Stimulated activated naive CD8-positive, alpha-beta T cell treated with anti-CD3 and anti-CD28 coated beads, Interleukin-15, amount 100 ng/mL, for 72 hours (primary cell): ENCODE measurements at places on chromosomes 6 and 20.

DNA sequence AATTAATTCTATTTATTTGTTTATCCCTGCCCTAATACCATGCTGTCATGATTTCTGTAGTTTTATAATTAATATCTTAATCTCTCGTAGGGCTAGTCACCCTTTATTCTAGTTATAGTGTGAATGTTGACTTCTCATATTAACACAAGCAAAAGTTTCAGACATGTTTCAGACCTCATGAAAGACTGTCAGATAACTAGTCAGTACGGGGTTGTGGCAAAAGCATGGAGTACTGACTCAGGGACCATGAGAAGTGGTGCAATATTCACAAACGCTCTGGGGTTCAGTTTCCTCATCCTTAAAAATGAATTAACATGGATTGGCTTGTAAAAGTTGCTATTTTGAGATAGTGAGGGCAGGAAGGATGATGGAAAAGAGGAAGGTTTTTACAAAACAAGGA is 148.9 kb downstream of the TMEM200A start:
- no peak for DNase-seq

- DNase-seq = no peak
Observed at GRCh38 chr6:62714112-62714511, 428.1 kb upstream of the KHDRBS2 start.

DNA sequence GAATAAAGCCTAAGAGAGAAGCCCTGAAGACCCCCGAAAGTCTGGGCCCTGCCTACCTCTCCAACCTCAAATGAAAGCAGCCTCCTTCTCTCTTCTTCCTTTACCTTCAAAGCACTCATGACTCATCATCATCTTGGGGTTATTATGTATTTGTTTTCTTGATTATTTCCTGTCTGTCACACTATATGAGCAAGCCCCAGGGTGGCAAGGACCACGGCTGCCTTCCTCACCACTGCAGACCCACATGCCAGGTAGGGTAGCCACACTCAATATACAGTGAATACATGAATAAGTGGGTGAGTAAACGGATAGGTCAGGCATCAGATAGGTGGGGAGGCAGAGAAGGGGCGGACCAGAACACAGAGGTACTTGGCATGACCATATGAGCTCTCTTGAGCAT is 8.8 kb downstream of the WFDC3 start:
- DNase-seq = no peak

GRCh38 chr6:163679753-163680152 is 265.2 kb downstream of the QKI start:
- no peak for DNase-seq

DNA sequence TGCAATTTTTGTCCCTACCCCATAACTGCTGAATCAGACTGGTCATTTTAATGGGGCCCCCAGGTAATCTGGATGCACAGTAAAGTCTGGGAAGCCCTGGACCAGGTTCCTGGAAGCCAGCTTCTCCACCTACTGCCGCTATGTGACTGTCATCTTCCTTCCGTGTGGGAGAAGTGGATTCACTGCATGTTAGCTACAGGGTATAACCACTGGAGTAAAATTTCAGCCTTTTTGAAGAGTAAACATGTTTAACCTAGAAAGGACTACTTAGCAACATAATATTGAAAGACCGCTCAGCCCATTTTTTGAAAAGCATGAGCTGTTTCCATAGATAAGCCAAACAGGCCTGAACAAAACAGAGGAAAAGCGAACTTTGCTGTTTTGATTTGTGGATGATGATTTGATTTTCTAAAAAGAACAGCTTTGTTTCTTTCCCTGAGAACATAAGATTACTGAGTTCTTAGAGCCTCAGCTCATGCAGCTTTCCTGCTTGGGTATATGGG is 208.1 kb downstream of the PLCB4 start:
- no peak for DNase-seq

DNA sequence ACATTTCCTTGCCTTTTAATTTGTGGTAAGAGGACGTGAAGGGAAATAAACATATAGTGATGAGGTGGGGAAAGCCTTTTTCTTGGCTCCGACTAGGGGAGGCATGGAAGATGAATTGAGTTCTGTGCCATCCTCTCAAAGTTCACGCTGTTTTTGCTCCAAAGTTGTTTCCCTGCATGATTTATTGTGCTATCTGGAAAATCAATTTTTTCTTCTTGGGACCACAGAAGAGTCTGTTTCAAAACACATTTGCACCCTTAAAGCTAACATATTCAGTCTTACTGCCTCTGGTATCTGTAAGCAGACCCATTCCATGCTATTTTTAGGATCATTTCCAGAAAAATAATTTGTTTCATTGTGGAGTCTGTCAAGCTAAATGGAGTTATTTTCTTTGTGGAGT is 57.6 kb upstream of the KCNG1 start:
- no peak for DNase-seq
